Activated CD4-positive, CD25-positive, alpha-beta regulatory T cell (primary cell): ENCODE measurements at places on chromosomes 11 and 22.

GRCh38 chr11:32032478-32032877 is 58.4 kb upstream of the RCN1 start:
- DNase-seq, result no peak

- peak; percentile 31 for DNase-seq
Measured at GRCh38 chr11:43852057-43852636, 28.5 kb upstream of the ALKBH3 start.

- no peak for DNase-seq
Measured at GRCh38 chr11:64419818-64420485, 61.0 kb downstream of the RPS6KA4 start.

GRCh38 chr22:30481711-30482110 is 9.9 kb upstream of the SEC14L3 start:
- DNase-seq, result no peak

GRCh38 chr11:116579857-116580727 is 192.7 kb downstream of the BUD13 start:
- no peak for DNase-seq
